ENCODE measurements at places on chromosomes 2 and 18.

DNA sequence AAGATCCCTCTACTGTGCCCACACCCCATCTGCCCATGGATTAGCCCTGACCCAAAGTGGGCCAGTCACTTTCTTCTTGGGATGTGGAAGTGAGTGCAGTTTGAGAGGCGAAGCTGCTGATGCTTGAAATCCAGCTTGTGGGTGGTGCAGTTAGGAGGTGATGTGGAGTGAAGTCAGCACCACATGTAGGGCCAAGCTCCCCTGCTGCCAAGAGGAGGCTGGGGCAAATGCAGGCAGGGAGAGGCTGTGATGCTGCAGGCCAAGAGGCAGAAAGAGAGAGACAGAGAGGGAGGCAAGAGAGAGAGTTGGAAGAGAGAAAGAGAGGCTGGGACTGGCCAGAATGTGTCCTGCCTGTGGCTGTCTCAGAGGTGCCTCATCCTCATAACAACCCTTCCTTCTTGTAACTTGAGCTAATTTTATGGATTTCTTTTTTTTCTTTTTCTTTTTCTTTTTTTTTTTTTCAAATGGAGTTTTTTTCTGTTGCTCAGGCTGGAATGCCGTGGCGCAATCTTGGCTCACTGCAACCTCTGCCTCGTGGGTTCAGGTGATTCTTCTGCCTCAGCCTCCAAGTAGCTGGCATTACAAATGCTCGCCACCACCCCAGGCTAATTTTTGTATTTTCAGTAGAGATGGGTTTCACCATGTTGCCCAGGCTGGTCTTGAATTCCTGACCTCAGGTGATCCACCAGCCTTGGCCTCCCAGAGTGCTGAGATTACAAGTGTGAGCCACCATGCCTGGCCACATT is 35.3 kb upstream of the CAB39 start:
- DNase-seq = no peak

DNA sequence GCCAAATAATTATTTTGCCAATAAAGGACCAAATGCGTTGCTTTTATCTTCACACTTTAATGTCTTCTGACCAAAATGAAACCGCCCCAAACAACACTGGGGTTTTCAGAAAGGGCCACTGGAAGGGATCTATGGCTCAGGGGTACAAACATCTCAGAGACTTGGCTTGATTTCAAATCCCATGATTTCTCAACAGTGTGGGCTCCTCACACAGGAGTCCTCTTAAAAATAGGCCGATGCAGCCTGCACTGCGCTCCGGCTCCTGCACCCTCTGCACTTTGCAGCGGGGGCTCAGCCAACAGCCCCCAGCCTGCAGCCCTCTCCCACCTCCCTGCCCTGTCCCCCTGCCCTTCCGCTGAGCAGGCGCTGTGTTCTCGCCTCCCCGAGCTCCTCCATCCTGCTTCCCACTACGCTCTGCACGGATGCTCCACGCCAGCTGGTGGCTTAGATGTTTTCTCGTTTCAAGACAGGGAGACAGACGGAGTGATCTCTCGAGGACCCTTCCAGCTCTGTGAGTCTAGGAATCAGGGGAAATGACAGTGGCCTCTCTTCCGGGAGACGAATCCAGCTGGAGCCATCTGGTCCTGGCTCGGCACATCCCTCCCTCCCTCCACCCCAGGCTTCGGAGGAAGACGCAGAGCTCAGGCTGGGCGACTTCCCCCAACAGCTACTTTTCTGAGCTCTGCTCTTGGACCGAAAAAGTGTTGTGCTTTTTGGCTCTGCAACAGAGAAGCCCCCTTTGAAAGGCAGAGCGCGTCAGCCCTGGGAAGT is 71.4 kb downstream of the KCNF1 start:
- DNase-seq = no peak

DNA sequence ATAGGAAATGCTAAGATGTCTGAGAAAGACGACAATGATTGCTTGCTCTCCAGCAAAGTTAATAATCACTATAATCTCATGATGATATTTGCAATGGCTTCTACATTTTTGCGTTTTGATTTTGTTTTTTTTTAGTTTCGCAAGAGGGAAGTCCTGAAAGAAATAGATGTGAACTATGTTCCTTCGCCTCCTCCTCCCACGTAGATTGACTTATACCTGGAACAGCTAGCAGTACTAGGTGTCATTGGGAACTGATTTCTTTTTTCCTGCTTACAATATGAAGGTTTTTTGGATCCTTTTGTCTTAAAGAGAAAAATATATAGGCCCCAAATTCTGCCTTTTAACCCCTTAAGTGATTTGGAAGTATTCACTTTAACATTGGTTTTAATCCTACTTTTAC is 26.7 kb downstream of the ITPRID2 start:
- DNase-seq = no peak

DNA sequence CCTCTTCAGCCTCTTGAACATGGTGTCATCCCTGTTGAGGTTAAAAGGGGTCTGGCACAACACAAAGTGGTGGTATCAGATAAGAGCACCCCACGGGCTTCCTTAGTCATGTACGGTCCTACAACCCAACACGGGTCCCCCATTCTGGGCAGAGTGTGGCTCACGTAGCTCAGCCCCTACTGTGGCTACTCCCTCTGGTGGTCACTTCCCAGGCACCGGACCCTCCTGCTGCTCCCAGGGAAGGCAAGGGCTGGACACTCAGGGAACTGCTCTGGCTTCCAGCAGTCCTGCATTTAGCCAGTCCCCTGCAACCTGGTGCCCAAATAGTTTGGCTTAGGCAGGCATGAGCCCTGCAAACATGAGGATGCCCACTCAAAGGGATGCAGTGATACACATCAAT is 58.6 kb downstream of the GALNT14 start:
- no peak for DNase-seq

DNA sequence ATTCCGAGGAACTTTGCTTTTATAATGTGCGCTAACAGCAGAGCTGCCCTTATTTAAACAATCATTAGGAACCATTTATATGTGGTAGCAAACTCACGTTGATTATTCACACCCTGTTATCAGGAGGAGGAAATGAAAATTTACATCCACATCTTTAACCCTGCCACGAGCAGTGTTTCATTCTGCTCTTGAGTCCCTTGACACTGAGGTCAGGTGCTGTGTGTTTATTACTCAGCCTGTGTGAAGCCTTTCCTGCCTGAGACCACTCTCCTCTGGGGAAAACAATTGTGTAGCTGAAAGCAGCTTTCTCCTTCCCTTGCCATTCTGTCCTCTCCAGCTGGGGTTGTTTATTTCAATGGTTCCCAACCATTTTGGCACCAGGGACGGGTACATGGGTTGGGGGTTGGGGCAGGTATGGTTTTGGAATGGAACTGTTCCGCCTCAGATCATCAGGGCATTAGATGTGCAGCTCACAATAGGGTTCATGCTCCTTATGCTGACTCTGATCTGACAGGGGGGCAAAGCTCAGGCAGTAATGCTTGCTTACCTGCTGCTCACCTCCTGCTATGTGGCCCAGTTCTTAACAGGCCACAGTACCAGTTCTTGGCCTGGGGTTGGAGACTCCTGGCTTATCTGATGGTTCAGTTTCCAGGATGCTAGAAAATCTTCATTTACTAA is 651.1 kb downstream of the TDRD15 start:
- no peak for DNase-seq

DNA sequence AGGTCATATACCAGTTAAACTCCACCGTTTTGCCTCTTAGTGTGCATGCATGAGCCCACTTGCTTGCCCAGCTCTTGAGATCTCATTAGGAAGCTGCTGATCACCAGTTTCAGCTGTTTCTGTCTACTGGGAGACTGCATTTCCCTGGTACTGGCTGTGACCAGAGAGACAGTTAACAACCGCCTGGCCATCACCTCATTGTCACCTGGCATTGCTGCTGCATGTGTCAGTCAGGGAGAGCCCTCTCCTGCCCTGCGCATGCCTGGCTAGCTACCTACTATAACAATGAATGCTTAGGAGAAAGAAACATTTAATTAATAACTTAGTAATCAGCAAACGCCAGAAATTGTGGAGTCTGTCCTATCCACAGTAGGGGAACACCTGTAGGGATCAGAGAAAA is 265.8 kb upstream of the CYRIA start:
- DNase-seq = no peak

GRCh38 chr2:14998546-14998945 is 366.0 kb downstream of the LRATD1 start:
- no peak for DNase-seq

GRCh38 chr2:27086090-27086723 is 365 bp upstream of the KHK start:
- peak; percentile 95 for DNase-seq

GRCh38 chr2:119708241-119708640 is 29.2 kb downstream of the TMEM177 start:
- no peak for DNase-seq

GRCh38 chr2:171201271-171201670 is 40.6 kb upstream of the TLK1 start:
- DNase-seq = no peak

DNA sequence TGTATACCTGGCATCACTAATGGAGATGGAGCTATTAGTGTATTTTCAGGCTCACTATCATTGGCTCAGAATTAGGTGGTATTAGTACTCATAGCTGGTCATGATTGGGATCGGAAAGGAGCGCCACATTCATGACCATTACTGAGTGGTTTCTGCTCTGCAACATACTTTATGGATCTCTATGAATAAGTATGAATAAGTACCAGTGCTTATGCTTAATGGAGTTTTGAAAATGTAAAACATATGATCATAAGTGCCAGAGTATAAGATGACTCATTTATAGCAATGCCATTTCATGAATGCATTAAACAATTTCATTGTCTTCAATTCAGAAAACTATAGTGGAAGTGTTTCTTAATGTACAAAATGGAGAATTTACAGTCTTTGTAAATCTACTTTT is 156.7 kb downstream of the GALNT3 start:
- DNase-seq = no peak

GRCh38 chr2:85889627-85890281 is 964 bp upstream of the ST3GAL5 start:
- peak; percentile 55 for DNase-seq

DNA sequence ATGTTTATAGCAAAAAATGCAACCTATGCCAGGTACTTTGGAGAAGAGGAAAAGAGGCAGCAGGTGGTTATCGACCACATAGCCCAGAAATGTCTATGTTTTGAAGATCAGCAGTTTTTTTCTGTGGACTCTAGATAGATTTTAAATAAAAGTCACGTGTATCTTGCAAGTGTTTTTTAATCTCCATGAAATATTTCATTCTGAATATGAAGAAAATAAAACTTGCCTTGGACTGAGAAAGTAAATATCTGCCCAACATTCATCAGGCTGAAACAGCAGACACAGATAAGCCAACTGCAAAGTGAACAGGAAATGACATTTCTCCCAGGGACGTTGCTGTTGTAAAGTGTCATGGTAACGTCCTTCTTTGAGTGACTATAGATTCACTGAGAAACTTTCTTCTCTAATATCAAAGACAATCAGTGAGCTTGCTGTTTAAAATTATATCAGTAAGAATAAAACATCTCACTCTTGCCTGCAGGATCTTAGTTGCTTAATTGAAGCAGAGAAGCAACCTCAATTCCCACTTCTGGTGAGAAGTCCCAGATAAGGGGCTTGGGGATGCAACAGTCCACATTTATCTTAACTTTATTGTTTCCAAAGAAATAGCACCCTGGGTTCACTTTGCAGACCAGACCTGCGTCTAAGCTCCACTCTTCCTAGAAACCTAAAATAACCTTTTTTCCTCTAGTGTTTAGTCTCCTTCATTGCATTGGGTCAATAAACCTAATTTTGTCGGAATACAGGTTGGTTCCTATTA is 6.3 kb downstream of the MYOM1 start:
- DNase-seq = no peak

GRCh38 chr2:55084641-55085040 is 34.4 kb upstream of the RTN4 start:
- DNase-seq = no peak

- no peak for DNase-seq
Observed at GRCh38 chr18:61331051-61331450, 2.2 kb upstream of the CDH20 start.

GRCh38 chr2:28382755-28383154 is 9.9 kb upstream of the FOSL2 start:
- DNase-seq = no peak

GRCh38 chr2:201471732-201472393 is 20.3 kb downstream of the STRADB start:
- DNase-seq = no peak

DNA sequence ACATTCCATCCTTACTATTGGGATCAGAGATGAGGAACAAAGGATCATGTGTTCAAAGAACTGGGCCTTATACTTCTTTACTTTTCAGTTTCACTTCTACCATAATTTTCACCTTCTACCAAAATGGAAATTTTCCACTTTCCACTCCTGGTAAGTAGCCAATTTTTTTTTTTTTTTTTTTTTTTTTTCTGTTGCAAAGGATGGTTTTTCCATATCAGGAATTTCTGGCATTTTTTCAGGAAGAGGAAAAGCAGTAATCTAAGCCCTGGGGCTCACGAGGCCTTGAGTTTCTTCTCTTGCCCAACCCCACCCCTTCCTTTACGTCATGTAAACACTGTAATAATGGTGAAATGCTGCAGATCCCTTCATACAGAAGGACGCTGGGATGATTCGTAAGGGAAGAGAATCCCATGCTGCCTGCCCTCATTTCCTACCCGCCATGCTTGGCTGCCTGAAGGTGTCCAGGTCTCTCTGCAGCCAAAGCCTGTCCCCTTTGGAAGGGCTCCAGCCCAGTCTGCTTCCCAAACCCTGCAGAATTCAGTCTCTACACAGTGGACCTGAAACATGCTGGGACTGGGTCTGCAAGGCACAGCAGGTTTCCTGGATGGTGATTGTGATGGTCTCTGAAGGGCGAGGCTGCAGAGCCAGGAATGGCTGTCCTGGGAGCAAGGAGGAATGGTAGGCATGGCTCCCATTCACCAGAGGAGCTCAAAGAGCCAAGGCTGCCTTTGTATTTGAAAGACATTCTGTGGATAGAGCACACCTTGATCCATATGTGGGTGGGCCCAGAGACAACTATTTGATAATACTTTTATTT is 57.0 kb downstream of the EFR3B start:
- DNase-seq = no peak

GRCh38 chr2:164438490-164439205 is 182.6 kb downstream of the GRB14 start:
- no peak for DNase-seq

- no peak for DNase-seq
Observed at GRCh38 chr2:60515721-60516226, 37.7 kb downstream of the BCL11A start.

GRCh38 chr2:75560768-75561565 is at the start of gene EVA1A:
TSS of gene EVA1A (minus strand) at chr2:75560939. CDS start at chr2:75518140, 42,799 bp downstream.
- DNase-seq = no peak

DNA sequence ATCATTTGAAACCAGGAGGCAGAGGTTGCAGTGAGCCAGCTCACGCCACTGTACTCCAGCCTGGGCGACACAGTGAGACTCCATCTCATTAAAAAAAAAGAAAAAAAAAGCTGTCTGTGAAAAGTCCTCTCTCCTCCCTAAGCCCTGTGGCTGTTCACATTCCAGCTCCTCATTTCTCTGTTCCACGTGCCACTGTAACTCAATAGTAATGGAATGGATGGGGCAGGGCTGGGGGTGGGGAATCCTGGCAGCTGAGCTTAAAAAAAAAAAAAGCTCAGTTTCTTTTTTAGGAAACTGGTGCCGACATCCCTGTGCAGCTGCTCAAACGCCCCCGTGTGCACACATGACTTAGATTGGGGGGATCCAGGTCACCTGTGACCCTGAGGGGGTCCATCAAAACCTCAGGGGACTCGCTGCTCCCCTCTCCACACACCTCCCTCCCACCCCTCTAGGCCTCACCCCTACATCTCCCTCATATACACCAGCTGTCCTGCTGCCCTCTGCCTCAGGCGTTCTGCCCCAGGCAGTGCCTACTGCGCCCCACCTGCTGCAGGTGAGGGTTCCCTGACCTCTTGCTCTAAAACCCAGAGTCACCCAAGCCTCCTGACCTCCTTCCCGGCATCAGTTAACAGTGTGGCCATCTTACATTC is 255.4 kb downstream of the AGAP1 start:
- DNase-seq = no peak

- no peak for DNase-seq
Observed at GRCh38 chr2:16623564-16624435, 41.8 kb downstream of the CYRIA start.
